Common myeloid progenitor, CD34-positive (primary cell): ENCODE measurements at places on chromosomes 13 and 19.

- peak; percentile 16 for DNase-seq
Observed at GRCh38 chr19:15468675-15469512, 4.5 kb upstream of the RASAL3 start.

GRCh38 chr19:40755248-40755624 lies 4.2 kb downstream of the SNRPA start:
- DNase-seq: no peak

DNA sequence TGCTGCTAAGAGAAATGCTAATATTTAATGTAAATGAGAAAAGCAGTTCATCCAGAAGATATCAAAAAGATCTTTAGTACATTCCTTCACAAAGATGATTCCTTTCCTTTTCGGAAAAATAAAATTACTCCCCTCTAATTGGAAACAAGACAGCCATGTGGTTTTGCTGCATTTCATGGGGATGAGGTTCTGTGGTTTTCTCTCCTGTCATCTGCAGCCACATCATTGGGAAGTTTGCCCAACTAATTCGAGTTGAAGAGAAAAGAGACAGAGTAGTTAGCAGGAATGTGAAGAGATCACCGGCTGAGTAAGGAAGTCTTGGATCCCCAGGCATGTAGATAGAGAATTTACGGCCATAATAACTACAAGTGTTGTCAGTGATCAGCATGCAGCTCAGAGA lies 122.1 kb downstream of the CYSLTR2 start:
- no peak for DNase-seq

GRCh38 chr19:55487924-55488687 lies at the start of gene SSC5D:
Gene SSC5D, plus strand, starts transcription at chr19:55488436. Its CDS starts 154 bp downstream, at chr19:55488590.
- DNase-seq: no peak

DNA sequence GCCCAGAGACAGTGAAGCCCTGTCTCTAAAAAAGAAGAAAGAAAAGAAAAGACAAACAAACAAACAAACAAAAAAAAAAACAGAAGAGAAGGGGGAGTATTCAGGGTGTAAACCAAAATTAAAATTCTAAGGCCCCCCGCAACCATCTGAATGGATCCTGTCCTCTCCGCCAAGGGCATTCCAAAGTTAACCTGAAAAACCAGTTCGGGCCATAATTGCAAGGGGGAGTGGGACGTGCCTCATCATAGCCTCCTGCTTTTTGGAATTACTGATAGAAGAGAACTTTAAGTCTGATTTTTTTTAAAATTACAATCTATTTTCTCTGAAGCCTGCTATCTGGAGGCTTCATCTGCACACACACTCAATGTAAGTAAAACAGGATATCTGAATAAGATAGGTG lies 5.7 kb upstream of the IFNL2 start:
- no peak for DNase-seq

GRCh38 chr19:55546822-55547614 lies 1.7 kb upstream of the SBK3 start:
- peak; percentile 95 for DNase-seq

DNA sequence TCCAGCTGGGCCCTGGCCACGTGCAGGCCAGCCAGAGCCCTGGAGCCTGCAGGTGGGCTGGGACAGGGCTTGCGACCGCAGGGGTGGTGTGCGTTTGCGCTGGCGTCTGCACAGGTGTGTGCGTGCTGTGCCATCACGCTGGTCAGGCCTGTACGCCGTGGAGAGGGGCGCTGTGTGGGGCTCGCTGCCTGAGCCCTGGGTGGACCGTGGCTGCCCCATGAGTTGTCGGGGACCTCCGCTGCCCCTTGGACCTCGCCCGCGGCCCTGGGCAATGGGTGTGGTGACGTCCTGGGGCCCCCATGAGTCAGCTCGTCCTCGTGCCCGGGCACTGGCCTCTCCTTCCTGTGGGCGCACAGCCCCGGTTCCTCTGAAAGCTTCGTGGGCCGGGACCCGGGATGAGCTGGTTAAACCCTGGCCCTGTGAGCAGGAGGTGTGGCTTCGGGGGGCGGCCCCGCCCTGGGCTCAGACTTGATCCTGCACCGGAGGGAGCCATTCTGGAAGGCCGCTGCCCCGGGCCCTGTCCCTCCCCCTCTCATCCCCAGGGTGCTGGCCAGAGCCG lies 6.8 kb downstream of the CSNK1G2 start:
- no peak for DNase-seq

GRCh38 chr13:100361504-100361903 lies 227.1 kb downstream of the GGACT start:
- DNase-seq: no peak

- no peak for DNase-seq
Observed at GRCh38 chr13:52703482-52703881, 36.1 kb downstream of the CNMD start.

DNA sequence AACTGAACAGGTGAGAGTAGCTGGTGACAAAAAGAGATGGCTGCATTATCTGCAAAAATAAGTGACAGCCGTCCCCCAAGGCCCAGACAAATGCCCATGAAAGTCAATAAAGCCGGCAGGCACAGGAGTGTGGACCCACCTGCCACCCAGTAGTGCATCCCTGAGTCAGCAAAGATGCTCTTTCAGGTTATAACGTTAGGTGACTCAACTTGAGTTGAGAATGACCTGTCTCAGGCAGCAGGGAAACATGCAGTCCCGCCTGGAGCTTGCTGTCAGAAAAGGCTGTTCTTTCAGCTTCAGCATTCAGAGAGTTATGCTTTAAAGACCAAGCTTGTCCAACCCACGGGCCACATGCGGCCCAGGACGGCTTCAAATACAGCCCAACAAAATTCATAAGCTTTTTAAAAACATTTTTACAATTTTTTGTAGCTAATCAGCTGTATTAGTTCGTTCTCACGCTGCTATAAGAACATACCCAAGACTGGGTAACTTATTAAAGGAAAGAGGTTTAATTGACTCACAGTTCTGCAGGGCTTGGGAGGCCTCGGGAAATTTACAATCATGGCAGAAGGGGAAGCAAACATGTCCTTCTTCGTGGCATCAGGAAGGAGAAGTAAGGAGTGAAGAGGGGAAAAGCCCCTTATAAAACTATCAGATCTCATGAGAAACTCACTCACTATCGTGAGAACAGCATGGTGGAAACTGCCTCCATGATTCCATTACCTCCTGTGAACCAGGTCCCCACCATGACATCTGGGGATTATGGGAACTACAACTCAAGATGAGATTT lies 110.4 kb downstream of the RAB20 start:
- DNase-seq: no peak

GRCh38 chr13:96779691-96780090 lies 214.6 kb downstream of the OXGR1 start:
- DNase-seq: no peak
